Stimulated activated CD8-positive, alpha-beta memory T cell treated with anti-CD3 and anti-CD28 coated beads, Interleukin-15, amount 100 ng/mL, for 48 hours (primary cell): ENCODE measurements at places on chromosomes 4 and X.

DNA sequence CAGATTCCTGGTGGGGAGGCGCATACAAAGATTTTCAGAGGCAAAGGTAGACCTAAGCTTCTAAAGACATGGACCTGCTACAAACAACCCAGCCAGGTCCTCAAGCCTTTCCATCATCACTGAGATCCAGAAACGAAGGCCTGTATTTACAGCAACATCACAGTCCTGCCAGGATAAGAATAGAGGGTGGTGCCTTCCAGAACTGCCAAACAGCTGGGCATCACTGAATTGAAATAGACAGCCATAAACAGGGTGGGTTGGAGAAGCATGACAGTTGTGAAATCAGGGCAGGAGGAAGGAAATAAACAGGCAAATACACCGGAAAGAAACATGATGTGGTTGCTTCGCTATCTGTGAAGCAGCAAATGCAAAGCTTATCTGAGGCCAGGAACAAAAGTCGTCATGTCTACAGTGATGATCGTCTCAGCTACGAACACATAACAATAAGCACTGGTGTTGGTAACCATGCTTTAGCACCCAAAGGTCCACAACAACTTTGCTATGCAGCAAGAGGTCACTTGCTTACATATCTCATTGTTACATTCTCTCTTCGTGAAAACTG lies 6.7 kb upstream of the TMEM154 start:
- no peak for DNase-seq

GRCh38 chr4:152100379-152101201 lies 339.8 kb upstream of the GATB start:
- DNase-seq, result peak; percentile 65

DNA sequence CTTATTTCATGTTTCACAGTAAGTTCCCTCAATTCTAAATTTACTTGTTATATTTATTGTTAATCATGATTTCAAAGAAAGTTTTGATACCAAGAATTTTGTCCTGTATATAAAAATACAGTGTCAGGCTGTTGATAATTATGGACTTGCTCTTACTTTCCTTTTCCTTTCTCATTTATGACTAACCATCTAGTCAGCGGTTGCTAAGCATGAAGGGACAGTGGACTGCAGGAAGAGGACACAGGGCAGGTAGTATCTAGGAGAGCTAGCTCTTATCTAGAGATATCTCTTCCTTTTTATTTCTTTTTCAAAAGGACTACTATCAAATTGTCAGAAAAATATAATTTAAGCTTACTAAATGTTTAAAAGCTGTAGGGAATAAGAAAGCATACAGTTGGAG lies 1.6 kb downstream of the OPRPN start:
- no peak for DNase-seq

DNA sequence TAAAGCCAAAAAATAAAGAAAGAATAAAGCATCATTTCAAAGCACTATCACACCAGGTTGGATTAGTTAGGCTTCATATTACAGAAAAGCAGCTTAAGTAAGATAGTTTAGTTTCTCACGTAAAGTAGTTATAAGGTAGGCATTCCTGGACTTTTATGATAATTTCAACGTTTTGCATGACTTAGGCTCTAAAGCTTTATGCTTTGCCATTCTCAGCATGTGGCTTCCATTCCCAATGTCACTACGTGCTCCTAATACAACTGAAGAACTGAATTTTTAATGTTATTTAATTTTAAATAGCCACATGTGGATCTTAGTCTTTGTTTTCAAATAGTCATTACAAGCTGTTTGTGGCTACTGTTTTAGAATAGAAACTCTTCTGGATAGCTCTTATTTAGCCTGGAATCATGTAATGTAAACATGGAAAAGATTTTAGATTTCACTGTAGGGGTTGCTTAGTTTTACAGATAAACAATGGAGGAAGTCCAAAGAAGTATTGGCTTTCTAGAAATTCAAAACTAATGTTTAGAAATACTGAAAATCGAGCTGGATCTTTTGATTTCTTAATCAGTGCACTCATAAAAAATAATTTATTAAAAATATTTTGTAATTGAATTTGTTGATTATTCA lies 710.0 kb downstream of the IL1RAPL1 start:
- DNase-seq, result no peak

DNA sequence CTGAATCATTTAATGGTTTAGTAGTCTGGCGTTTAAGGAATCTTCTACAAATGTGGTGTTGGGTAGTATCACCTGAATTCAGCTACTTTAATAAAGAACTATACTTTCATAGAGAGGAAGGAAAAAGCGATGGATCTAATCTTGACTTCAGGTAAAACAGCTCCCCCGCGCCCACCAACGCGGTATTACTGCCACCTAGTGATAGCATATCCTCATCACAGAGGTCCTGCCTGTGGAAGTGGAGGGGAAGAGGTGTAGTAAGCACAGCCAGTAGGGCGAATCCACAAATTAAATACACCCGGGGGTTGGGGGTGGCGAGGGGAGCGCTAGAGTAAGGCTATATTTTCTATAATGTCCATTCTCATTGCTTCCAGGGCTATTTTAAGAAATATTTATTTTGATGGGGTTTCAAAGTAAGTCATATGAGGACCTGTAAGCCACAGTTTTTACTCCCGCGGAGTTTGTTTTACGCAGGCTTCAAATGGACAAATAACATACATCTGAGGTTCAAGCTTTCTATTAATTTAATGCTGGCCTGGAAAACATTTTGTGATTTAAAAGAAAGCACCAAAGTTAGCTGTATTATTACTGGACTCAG lies 8.3 kb upstream of the DAPP1 start:
- DNase-seq, result peak; percentile 43

DNA sequence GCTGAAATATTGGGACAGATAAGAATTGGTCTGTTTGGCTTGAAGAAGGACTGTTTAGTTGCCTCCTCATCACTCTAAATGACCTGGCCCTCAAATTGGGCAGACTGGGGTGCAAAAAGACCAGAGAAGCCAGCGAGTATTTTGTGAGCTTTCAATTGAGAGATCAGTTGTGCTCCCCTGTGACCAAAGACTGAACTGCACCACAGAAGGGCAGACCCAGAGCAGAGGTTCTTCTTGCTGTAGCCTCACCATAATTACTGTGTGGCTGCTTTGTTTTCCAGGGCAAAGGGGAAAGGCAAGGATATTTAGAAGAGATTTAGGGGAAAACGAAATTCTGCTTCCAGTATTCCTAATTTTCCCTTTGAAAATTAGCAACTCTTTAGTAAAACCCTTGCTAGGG lies 104.0 kb upstream of the MBNL3 start:
- DNase-seq, result no peak

DNA sequence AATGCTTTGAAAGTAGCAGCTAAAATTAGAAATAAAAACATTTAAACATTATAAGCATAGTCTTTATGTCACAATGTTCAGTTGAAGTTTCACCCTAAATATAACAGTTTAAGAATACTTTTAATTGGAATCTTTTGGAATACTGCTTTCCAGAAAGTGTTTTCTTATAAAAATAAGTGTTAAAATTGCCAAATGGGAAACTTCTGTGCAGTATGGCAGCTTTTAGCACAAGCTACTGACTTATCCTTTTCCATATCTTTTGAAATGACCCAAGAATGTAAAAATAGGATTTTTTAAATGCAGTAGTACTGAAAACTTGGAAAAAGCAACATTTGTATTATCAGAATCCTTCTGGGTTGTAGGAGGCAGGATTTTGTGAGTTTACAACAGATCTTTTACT lies 34.2 kb downstream of the CEP135 start:
- no peak for DNase-seq

GRCh38 chr4:77451530-77451929 lies 154.1 kb upstream of the CXCL13 start:
- no peak for DNase-seq

GRCh38 chr4:69787879-69788278 lies 27.5 kb upstream of the SULT1B1 start:
- DNase-seq, result no peak

DNA sequence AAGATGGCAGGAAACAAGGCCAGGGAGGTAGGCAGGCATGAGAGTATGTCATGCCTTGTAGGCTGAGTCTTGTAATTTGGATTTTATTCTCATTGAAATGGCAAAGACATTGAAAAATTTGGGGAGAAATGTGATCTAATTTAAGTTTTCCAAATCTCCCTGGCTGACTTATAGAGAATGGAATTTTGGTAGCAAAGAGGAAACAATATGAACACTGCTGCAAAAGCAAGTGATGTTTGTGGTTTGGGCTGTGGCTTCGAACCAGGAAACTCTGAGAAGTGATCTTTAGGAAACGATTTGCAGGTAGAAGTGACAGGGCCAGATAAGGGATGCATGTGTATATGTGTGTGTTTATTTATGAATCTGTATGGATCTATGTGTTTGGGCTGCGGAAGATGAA lies 35.6 kb downstream of the ARSJ start:
- DNase-seq, result no peak

DNA sequence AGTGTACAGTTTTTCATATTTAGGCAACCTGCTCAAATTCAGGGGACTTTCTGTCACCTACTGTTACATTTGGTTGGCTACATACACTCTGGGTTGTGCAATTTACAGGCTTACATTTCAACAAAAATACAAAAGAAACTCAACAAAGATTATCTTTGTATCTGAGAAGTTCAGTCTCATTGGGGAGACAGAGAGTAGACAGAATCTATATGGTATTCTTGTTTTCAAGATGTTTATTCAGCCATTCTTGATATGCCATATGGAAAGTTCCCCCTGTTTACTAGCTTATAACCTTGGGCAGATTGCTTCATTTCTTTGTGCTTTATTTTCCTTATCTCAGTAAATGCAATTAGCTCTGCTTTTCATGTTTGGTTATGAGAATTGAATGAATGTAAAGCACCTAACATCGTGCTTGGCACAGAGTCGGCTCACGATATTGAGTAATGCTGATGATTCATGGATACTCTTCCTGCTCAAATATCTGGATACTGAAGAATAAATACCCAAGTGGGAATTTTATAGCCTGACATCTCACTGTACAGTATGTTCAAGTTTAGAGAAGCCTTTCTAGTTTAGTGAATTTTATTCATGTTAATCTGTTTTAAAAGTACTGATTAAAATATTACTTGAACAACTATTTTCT lies 96.5 kb upstream of the PACRGL start:
- DNase-seq, result no peak

DNA sequence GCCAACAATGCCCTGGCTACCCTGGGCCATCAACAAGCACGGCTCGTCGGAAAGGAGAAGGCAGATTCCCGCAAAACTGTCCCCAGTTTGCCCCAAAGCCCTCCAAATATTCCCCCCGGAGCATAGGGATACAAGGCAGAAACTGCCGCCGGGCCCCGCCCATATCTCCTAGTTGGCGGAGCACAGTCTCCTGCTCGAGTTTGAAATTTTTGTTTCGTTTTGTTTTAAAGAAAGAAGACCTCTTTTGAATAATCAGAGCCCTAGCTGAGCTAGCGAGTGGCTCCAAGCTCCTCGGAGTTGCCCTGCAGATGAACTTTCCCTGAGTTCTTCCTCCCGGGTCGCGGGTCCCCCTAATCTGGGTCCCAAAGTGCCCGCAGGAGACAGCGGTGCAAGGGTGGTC lies 138.1 kb upstream of the ZIC3 start:
- DNase-seq, result no peak

GRCh38 chrX:97405031-97405660 lies 521.4 kb downstream of the RPA4 start:
- no peak for DNase-seq

DNA sequence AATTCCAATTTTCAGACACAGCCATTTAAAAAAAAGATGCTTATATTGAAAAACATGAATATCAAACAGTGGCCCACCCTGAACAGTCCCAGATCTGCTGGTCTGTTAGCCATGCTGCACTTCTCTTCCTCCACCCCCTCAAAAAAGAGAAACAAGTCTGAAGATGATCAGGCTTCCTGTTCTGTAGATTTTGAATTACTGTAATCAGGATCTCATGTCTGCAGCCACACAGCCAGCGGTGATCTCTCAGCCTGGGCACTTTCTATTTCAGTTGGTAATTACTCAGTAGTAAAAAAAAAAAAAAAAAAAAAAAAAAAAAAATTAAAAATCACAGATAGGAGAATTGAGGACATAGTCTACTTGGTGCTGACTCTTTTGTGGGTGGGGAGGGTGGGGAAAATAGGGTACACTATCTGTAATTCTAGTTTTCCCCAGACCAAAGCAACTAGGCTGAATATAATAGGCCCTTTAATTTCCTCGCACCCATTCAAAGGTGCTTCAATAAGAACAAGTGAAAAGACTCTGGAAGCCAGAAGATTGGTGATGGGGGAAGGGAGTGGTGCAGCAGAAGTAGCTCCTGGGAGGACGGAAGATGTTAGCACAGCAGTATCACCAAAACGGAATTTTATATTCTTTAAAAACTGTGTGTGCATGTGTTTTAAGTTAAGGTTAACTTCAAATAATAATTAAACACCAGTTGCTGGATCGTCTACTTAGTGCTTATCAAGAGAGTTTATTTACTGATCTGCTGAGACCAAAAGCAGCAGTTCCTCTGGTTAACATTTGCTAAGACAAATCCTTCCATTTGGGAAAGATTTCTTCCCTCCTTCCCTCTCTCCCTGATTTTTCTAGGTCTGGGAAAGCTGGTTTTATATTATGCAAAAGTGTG lies 47.0 kb downstream of the SPRY1 start:
- DNase-seq, result no peak

DNA sequence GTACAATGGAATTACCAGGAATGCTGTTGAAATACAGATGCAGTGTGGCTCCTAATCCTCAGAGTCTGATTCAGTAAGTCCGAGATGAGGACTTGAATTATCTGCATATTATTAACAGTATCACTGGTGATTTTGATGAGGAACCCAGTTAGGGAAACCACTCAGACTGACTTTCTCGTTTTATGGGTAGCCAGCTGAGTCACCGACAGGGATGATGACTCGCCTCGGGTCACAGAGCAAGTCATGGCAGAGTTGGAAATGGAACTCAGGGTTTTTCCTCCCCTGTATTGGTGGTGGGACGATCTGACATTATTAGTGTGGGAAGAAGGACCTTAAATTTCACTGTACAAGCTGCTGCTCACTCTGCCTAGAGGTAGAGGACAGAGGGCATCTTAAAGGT lies 51.3 kb downstream of the RTL9 start:
- DNase-seq, result peak; percentile 18

DNA sequence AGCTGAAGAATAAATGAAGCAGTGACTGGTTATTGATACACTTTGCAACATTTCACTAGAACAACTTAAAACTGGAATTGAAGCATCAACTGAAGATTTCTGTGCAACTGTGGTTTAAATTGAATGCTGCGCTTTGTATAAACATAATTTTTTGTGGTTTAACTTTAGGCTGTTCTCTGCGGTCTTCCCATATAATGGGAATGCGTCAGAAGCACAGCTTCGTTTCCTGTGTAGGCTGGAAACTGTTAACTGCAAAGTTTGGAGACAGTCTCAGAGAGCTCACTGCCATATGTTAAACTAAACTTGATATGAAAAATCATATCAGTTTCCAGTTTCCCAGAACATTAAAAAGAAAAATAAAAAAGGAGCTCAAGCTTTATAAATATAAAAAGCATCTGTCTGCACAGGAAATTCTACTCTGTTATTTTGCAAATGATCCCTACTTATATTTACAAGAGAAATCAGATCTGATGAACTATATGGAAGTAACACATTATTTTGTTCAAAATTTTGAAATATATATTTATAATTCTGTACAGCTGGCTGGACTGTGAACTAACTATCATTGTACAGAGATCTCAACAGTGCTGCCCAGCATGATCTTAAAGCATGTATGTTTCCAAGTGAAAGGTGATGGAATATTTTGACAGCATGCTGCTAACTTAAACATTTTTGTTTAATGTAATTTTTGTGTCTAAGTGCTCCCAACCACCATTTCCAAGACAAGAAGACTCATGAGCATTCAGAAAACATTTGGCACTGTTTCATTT lies 139.9 kb downstream of the NDST3 start:
- no peak for DNase-seq
